Thoracic aorta (tissue), 2 donors: ENCODE measurements at places on chromosomes 11 and 22.

GRCh38 chr11:3660960-3661359 is 10.2 kb downstream of the CHRNA10 start:
- no peak overlapping the region for H3K27ac ChIP-seq
- DNase-seq: no peak
- no peaks in the 10 kb centered on the region for H3K27me3 ChIP-seq
- H3K4me1 ChIP-seq: no peaks in the 10 kb centered on the region
- H3K36me3 ChIP-seq: peaks cover 6% of the 10 kb centered on the region

DNA sequence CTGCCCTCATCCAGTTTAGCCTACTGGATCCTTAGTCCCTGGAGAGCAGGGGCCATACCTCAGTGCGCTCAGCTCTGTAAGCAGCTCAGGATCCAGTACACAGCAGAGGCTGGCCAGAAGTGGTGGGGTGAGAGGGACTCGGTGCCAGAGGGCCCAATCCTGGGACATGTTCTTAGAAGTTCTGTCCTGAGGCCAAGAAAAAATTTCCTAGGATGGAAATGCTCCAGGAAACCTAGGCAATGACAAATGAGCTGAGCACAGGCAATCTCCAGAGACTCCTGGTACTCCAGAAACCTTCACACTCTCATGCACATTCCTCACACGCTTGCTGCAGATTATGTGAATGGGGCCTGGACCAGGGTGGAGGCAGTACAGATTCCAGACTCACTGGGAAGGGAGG is 89.6 kb downstream of the SERGEF start:
- H3K27me3 ChIP-seq: no peaks in the 10 kb centered on the region
- H3K27ac ChIP-seq: no peak overlapping the region
- peaks cover 10% of the 10 kb centered on the region for H3K4me1 ChIP-seq
- no peak for DNase-seq

DNA sequence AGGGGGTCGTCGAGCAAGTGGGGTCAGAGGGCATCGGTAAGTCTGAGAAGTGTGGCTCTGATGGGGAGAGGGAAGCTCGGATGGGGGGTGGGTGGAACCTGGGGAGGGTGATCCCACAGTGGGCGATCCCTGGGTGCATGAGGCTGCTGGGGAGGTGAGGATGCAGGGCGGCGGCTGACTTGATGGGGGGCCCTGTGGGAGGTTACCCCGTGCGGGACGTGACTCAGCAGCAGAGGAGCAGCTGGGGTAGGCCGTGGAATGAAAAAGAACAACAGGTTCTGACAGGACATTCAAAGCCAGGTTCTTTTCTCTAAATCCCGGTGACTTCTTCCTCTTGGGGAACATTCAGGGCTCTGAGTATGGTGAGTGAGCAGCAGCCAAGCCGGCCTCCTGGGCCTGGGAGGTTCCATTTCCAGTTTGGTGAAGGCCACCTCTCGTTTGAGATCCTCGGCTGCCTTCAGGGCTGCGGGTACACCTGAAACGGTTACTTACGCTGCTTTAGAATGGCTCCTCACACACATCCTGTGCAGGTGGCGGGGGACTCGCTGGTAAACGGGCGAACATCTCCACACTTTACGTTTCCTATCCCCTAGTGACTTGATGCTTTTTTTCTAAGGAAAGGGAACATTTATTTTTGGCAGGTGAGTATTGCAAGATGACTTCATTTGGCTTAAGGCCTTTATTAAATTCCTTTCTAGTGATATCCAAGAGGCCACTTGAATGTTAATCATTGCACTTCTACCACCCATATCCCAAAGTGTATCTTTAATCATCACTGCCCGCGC is 278.2 kb downstream of the TBC1D22A start:
- no peak overlapping the region for H3K4me3 ChIP-seq
- no peak for DNase-seq
- H3K27ac ChIP-seq: no peak overlapping the region
- H3K27me3 ChIP-seq: no peaks in the 10 kb centered on the region
- no peaks in the 10 kb centered on the region for H3K4me1 ChIP-seq
- no peaks in the 10 kb centered on the region for H3K36me3 ChIP-seq

GRCh38 chr11:1869427-1870325 is 16.8 kb downstream of the LSP1 start:
- peak overlapping the region; percentile 53 for H3K4me3 ChIP-seq
- no peaks in the 10 kb centered on the region for H3K36me3 ChIP-seq
- H3K27ac ChIP-seq: peak overlapping the region; percentile 11
- no peak for DNase-seq
- no peaks in the 10 kb centered on the region for H3K27me3 ChIP-seq

DNA sequence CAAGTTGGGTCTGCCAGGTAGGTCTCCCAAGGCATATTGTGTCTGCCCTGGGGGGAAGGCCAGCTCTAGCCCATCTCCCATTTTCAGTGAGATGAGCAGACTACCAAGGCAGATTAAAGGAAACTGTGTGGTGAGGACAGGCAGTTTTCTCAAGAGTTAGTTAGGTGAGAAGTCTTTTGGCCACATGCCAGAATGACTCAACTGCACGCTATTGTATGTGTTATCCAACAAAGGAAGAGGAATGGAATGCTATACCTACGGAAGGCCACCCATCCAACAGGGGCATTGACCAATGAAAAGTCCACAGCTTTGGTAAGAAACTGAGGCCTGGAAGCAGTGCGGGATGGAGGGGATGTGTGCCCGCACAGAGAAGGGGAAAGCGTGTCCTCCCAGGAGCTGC is 941.7 kb downstream of the NTM start:
- H3K27me3 ChIP-seq: no peaks in the 10 kb centered on the region
- no peak for DNase-seq
- no peak overlapping the region for H3K27ac ChIP-seq
- no peak overlapping the region for H3K4me3 ChIP-seq

DNA sequence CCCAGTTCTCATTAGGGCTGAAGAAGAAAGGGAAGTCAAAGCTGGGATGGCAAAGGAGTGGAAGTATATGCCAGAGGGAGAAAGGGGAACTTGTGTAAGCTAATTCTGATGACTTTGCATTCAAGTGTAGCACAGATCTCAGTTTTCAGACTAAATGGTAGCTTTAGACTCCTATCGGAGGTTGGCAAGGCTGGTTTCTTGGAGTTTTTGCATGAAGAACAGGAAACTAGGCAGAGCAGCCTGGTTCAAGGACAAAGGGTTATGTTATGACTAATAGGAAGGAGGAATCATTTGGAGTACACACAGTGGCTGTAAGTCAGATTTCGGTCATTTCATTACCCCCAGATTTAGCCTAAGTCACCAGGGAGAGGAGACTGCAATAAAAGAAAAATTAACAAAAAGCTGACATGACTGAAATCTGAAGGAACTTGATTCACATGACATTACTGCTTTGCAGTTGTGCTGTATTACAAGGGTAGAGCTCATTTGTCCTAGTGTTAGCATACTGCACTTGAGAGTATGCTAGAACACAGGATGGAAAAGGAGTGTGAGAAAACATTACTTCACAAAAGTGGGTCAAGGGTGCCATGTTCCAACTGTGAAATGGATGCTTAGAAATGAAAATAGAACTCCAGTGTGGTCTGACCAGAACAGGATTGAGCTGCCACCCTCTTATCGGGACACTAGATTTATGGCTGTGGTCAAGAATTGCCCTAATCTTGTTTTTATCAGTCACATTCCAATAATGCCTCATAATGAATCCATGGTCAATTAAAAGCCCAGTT is 23.6 kb downstream of the ADM start:
- H3K4me1 ChIP-seq: peaks cover 44% of the 10 kb centered on the region
- no peak overlapping the region for H3K4me3 ChIP-seq
- H3K36me3 ChIP-seq: no peaks in the 10 kb centered on the region
- H3K27ac ChIP-seq: peak overlapping the region; percentile 71

GRCh38 chr11:95647871-95648270 is 141.7 kb downstream of the FAM76B start:
- peaks cover 32% of the 10 kb centered on the region for H3K4me1 ChIP-seq
- no peak for DNase-seq
- H3K27me3 ChIP-seq: no peaks in the 10 kb centered on the region
- no peaks in the 10 kb centered on the region for H3K36me3 ChIP-seq
- H3K4me3 ChIP-seq: peak overlapping the region; percentile 36

DNA sequence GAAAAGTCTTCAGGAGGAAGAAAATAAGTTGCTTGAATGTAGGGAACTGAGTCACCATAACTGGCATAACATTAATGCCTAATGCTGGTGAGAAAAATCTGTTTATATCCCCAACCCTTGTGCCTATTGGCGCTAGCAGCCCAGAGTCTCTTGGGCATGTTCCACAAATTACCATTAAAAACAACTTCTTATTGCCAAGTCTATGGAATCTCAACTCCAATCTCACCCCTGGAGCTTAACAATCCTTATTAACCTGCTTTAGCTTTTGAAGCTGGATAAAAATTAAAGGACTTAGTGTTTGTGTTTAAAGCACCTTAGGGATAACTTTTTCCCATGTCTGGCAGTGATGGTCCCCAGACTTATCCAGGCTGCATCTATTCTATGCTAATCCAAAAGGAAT is 143.0 kb downstream of the APIP start:
- H3K36me3 ChIP-seq: no peaks in the 10 kb centered on the region
- H3K4me1 ChIP-seq: peaks cover 5% of the 10 kb centered on the region
- H3K4me3 ChIP-seq: no peak overlapping the region
- DNase-seq: no peak

GRCh38 chr11:68495220-68495729 is 34.7 kb downstream of the PPP6R3 start:
- peaks cover 21% of the 10 kb centered on the region for H3K4me1 ChIP-seq
- H3K36me3 ChIP-seq: no peaks in the 10 kb centered on the region
- no peaks in the 10 kb centered on the region for H3K27me3 ChIP-seq
- DNase-seq: no peak
- H3K27ac ChIP-seq: no peak overlapping the region
- no peak overlapping the region for H3K4me3 ChIP-seq

GRCh38 chr11:78045851-78046485 is 17.7 kb upstream of the THRSP start:
- H3K27me3 ChIP-seq: no peaks in the 10 kb centered on the region
- no peak for DNase-seq
- H3K27ac ChIP-seq: peak overlapping the region; percentile 58

GRCh38 chr11:11324090-11324489 is 29.0 kb downstream of the CSNK2A3 start:
- H3K36me3 ChIP-seq: no peaks in the 10 kb centered on the region
- no peaks in the 10 kb centered on the region for H3K27me3 ChIP-seq
- no peak overlapping the region for H3K4me3 ChIP-seq
- H3K4me1 ChIP-seq: no peaks in the 10 kb centered on the region

DNA sequence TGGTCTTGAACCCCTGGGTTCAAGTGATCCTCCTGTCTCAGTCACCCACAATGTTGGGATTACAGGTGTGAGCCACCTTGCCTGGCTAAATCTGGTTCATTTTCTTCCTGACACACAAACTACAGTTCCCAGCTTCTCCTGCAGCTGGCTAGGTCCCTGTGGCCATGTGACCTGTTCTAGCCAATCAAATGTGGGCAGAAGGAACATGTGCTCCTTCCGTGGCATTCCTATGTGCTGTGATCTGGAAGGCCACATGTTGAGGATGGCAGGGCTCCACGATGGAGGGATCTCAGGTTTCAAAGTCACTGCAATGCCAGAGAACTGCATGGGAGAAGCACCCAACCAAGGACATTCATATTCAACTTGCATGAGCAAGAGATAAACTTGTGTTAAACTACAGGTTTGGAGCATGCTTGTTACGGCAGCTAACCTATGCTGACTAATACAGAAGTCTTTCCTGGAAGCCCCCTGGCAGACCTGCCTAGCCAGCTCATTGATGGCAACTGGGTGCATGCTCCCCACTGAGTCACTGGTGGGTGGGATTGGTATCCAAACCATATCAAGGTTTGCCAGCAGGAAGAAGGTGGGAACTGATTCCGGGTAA is 86.0 kb downstream of the RPS6KA4 start:
- no peak overlapping the region for H3K27ac ChIP-seq
- no peaks in the 10 kb centered on the region for H3K36me3 ChIP-seq
- peaks cover 61% of the 10 kb centered on the region for H3K4me1 ChIP-seq

DNA sequence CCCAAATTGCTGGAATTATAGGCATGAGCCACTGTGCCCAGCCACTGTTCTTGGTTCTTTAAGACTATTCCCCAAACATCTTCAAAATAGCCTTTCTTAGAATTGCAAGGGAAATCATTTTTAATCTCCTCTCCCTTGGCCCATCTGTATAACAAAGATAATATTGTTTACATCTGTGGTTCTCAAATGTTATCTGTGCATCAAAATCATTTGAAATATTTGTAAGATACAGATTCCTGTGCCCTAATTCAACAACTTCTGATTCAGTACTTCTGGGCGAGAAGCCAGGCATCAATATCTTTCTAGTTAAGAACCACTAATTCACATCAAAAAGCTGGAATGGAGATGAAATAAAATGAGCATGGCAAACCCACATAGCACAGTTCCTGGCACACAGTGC is 83.0 kb downstream of the TMPRSS5 start:
- no peak for DNase-seq
- H3K27ac ChIP-seq: no peak overlapping the region

DNA sequence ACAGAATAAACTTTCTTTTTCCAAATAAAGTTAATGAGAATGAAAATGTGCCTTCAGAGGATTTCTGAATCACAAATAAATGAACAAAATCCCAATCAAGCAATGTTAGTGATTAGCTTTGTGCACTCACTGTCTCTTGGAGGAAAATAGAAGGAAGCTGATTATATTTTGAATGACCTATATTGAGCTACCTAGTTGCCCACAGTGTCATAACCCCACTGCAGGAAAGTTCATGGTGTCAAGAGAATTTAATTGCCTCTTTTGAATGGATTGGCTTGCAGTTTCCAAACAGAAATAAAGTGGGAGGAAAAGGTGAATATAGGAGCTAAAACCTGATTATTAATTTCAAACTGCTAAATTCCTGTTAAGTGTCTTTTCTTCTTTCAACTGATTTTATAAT is 515.9 kb downstream of the JRKL start:
- no peak overlapping the region for H3K27ac ChIP-seq
- no peaks in the 10 kb centered on the region for H3K4me1 ChIP-seq
- no peak overlapping the region for H3K4me3 ChIP-seq
- DNase-seq: no peak
- H3K27me3 ChIP-seq: no peaks in the 10 kb centered on the region

- peak overlapping the region; percentile 10 for H3K4me3 ChIP-seq
- H3K4me1 ChIP-seq: no peaks in the 10 kb centered on the region
- H3K27me3 ChIP-seq: no peaks in the 10 kb centered on the region
- H3K36me3 ChIP-seq: no peaks in the 10 kb centered on the region
- H3K27ac ChIP-seq: no peak overlapping the region
Measured at GRCh38 chr22:39593066-39593930, 22.7 kb downstream of the CACNA1I start.

DNA sequence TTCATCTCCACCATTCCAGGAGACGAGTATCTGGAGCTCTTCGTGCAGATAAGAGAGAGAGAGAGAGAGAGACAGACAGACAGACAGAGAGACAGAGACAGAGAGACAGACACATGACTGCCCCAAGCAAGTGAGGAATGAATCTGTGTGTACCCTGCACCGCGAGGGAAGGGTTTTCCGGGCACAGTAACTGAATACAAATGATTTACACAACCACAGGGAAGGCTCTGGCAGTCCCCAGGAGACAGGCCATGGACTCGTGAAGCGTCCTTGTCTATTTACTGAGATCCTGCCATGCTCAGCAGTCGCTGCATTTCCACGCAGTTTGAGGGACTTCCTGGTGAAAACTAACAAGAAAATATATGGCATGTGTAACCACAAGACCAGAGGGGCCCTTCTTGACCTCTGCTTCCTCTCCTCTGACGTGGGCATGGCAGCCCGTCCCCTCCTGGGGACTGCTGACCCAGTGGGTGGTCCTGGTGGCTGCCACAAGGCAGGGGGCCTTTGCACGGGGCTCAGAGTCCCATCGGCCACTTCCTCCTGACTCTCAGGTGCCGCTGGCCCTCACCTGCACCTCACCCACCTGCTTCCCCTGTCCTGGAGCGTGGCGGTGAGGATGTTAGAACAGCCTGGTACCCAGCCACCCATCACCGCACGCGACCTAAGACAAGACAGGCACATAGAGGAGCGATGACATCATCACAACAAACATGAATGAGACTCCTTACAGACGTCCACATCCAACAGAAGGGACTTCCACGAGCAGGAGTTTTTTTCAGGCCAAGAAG is 75.9 kb downstream of the PHF21B start:
- no peaks in the 10 kb centered on the region for H3K27me3 ChIP-seq
- H3K4me3 ChIP-seq: no peak overlapping the region
- DNase-seq: no peak
- H3K36me3 ChIP-seq: no peaks in the 10 kb centered on the region
- peaks cover 12% of the 10 kb centered on the region for H3K4me1 ChIP-seq
